ENCODE measurements at places on chromosomes 3 and 15.

DNA sequence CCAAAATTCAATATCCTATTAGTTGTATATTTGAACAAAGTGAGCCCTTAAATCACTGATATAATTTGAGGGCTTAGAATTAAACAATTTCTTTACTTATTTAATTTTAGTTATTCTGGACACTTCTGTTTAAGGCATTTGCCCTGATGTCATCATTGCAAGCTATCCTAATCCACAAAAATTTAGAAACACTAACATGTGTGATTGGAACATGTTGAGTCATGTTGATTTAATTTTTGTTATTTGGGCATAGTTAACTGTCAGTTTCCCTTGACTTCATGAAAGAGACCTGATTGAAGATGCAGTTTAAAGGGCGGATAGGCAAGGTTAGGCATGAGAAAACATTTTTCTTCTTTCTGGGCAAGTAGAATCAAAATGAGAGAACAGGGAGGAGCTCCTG lies 682.6 kb downstream of the ROBO1 start:
- no peak for DNase-seq

DNA sequence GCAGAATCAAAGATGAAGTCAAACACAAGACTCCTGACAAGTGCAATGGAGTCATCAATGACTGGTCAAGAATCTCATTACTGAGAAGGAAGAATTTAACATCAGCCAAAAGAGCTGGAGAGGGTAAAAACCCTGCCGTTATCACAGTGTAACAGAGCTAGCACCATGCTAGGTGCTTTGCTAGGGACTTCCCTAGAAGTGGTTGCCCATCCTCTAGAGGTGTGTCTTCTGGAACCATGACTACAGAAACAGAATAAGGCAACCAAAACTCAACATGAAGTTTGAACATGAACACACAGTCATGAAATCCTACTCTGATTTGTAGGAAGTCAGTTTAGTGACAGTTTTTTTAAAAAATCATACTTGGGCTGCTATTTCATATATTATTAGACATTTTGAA lies 9.5 kb downstream of the ACAD11 start:
- no peak for DNase-seq

DNA sequence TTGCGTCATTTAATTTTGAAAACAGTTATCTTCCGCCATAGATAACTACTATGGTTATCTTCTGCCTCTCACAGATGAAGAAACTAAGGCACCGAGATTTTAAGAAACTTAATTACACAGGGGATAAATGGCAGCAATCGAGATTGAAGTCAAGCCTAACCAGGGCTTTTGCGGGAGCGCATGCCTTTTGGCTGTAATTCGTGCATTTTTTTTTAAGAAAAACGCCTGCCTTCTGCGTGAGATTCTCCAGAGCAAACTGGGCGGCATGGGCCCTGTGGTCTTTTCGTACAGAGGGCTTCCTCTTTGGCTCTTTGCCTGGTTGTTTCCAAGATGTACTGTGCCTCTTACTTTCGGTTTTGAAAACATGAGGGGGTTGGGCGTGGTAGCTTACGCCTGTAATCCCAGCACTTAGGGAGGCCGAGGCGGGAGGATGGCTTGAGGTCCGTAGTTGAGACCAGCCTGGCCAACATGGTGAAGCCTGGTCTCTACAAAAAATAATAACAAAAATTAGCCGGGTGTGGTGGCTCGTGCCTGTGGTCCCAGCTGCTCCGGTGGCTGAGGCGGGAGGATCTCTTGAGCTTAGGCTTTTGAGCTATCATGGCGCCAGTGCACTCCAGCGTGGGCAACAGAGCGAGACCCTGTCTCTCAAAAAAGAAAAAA lies 1.2 kb downstream of the B2M start:
- DNase-seq, result no peak

- DNase-seq, result no peak
Measured at GRCh38 chr15:65212097-65212496, 824 bp upstream of the CILP start.
